ENCODE measurements at places on chromosomes 3 and 15.

GRCh38 chr15:60679256-60679655, 200.3 kb upstream of the ICE2 start:
- no peak for DNase-seq

GRCh38 chr15:38714309-38715072, 149.9 kb upstream of the RASGRP1 start:
- no peak for DNase-seq

GRCh38 chr3:133443649-133444422, 44.0 kb downstream of the BFSP2 start:
- DNase-seq = no peak

DNA sequence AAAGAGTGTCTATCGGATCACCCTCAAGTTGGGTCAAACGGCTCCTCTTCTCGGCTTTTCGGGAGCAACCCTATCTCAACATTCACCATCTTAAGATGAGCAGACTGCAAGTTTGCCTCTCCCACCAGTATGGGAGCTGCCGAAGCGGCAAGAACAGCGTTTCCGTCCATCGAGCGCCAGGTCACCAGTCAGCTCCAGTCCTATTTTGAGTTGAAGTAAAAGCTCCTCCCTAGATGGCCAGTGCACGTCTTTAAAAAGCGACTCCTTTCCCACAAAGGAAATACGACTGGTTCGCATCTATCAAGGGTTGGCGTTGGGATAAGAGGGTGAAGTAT, 369 bp upstream of the U2SURP start:
- DNase-seq = no peak

DNA sequence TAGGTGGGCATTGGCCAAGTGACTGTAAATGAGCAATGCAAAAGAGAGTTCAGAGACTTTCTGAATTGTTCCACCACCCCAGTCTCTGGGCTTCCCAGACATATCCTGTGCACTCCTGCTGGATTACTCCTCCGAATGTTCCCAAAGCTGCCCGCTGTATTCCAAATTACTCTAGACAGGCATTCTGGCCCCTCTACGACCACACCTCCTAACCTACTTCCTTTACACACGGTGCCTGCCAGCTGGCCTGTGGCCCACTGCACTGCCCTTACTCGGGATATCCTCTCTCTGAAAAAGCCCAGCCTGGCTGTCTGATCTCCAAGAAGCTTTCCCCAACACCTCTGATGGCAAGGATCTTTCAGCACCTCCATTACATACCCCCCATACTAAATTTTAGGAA, 66.6 kb downstream of the DUT start:
- DNase-seq = no peak

DNA sequence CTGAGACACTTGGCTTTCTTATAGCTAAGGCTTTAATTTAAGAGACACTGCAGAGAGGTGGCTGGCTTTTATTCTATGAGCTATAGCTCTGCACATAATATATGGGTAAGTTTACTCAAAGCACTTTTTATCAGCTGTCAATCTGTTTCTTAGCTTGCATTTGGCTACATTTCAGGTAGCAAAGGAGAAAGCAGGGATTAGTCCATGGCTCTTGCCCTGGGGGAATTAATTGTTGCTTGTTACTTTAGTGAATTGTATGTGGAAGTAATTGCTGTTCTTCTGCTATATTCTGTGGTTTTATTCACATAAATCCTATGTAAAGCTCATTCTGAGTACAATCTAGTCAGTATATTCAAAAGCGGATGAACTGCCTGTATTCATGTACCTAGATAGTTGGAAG, 14.4 kb upstream of the CCDC39 start:
- DNase-seq = no peak

DNA sequence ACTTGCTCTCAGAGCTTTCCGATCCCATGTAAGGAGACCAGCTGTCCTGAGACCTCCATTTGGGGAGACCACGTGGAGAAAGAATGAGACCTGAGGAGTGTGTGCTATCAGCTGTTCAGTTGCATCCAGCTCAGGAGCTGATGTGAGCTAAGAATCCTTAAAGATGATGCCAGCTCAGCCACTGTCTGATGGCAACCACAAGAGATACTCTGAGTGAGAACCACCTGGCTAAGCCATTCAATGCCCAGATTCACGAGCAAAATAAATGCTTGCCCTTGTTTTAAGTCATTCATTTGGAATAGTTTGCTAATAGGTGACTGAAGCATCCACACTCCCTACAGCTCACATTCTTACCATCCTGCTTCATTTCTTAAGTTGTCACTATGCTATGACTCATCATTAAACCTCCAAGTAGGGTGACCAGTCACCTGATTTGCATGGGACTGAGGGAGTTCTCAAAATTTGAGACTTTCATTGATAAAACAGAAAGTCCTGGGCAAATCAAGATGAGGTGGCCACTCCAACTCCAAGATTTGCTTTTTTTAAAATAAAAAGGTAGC, 56.4 kb downstream of the SPTSSB start:
- DNase-seq = no peak

DNA sequence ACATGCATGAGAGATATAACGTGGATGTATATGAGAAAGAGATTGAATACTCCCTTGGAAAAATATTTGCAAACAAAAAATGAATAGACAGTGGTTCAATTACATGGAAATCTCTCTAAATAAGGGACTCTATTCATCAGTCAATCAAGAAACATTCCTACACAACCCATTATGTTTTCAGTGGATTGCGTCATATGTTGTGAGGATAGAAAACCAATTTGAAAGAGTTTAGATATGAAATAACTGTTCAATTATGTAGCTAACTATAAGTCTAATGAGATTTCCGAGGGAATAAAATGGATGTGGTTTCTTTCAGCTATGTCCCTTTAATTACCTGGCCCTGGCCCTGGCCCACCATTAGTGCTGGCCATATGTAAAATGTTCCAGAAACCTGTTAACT, 86.7 kb upstream of the TMCO5A start:
- no peak for DNase-seq

GRCh38 chr3:188000361-188000861, 153.5 kb upstream of the LPP start:
- DNase-seq = no peak

DNA sequence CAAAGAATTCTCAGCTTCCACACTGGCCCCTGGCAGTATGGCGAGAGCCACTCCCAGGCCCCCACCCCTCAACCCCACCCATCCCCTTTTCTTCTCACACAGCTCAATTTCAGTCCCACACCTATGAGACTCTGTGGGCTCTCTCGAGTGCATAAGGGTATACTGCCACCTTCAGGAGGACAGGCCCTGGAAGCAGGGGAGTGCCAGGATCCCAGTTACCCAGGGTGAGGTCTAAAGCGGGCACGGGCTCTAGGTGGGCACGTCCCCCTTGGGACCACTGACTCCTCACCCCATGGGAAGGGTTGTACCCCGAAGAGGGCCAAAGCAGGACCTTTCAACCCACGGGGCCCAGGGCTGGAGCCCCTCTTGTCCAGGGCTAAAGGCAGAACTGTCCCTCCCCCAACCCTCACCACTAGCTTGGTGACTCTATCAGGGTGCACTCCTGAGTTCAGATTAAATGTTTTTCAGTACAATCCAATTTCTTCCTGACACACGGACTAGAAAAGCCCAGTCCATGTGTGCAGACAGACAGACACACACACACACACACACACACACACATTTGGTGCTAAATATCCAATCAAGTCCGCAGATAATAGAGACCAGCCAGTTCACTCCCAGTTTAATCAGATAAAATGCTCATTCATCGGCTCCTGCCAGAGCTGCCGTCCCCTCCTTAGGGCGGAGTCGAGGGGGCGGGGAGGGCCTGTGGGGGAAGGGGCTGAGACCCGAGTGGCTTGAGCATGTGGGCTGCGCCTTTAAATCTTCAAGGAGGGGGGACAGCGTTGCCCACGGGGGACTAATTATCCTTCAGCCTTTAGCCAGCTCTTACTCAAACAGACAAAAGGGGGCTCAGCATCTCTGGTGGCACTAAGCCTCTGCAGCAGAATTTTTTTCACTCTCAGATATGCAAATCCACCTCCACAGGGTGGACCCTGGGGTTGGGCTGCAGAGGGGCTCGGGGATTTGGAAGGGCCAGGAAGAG, 59.3 kb downstream of the CYP11A1 start:
- DNase-seq = peak; percentile 84

DNA sequence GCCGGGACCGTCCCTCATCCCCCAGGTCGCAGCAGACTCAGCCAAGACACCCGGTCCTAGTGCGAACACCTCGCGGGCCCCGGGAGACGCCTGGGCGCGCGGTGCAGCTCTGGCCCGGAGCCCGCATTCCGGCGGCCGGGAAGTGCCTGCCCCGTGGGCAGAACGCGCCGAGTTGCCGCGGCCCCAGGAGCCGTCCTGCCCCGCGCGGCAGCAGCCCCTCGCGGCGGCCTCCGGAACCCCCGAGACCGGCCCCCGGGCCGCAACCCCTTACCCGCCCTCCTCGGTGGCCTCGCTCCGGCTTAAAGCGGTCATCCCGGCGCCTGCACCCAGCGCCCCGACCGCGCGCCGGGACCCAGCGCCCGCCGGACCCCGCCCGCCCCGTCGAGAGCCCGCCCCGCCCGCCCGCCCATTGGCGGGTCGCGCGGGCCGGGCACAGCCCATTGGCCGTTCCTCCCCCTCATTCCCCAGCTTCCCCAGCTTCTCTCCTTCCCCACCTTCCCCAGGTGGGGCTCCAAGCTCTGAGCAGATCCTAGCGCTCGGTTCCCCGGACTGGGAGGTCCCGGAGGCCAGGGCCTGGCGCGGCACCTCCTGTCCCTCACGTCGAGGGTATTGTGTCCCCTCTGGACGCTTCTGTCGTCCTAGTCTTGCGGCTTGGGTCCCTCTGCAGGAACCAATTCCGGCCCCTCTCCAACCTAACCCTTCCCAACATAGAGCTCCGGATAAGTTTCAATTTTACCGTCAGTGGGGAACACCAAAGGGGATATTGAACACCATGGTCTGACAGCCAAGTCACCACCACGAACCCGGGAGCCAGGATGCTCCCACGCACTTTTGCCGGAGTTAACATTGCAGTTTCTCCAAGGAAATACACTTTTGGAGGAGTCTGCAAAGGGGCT, at the start of gene GRAMD2A:
GRAMD2A (minus strand) TSS at position 328 of the 896 bp plus-strand sequence.
- no peak for DNase-seq

DNA sequence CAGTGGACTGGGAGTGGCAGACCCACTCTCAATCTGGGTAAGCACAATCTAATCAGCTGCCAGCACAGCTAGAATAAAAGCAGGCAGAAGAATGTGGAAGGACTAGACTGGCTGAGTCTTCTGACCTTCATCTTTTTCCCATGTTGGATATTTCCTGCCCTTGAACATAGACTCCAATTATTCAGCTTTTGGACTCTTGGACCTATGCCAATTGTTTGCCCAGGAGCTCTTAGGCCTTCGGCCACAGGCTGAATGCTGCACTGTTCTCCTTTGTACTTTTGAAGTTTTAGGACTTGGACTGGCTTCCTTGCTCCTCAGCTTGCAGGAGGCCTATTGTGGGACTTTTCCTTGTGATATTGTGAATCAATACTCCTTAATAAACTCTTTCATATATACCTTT, 477.7 kb upstream of the ZNF385D start:
- no peak for DNase-seq

DNA sequence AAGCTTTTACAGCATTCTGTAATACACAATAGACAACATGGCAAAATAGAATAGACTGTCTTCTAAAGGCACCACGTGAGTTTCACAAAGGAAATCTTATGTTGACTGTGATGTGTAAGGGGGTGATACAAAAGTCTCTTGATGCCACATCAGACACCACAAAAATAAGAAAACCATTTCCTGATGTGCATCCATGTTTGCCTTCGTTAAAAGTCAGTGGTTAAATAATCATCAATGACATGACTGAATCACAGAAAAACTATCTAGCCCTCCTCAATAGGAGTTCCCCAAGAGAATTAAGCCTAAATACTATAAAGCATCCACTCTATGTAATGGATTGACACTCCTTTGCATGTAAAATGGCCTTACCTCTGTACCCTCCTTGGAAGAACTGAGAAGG, 198.6 kb upstream of the SLC2A2 start:
- no peak for DNase-seq
